SJSA1 (cell line): ENCODE measurements at places on chromosomes 7 and 10.

- H3K4me1 ChIP-seq = peaks cover 20% of the 10 kb centered on the region
- peak overlapping the region; percentile 66 for H3K27ac ChIP-seq
- DNase-seq = peak; percentile 62
These were observed 12.4 kb downstream of the GNAT3 start for GRCh38 chr7:80499350-80499953.

- no peak overlapping the region for H3K27ac ChIP-seq
- no peak for DNase-seq
- no peaks in the 10 kb centered on the region for H3K27me3 ChIP-seq
- H3K4me3 ChIP-seq = no peak overlapping the region
- no peaks in the 10 kb centered on the region for H3K36me3 ChIP-seq
- no peaks in the 10 kb centered on the region for H3K4me1 ChIP-seq
These were observed 20.9 kb downstream of the DNAJB9 start for GRCh38 chr7:108590606-108591005.

DNA sequence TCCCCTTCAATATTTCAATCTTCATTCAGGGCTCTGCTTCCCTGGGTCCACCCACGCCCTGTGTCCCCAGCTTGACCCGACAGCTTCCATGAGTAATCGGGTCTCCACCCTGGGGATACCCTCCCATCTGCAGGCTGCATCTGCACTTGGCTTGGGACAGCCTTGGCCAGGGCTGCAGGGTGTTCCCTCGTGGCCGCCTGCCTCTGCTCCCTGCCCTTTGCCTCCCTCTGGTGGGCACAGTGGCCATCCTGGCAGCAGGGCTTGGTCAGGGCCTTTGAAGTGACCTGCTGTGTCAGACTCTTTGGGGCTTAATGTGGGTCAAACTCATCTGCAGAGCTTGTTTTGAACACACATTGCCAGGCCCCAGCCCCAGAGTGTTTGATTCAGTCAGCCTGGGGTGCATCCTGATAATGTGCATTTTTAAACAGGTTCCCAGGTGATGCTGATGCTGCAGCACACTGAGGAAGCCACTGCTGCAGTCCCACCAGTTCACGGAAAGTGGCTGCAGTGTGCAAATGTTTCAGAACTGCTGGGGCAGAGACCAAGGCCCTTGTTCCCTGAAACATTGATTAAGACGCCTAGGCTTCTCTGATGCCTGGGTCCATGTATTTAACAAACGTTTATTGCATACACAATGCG is 80.7 kb upstream of the SEC61G start:
- DNase-seq = peak; percentile 54
- no peak overlapping the region for H3K27ac ChIP-seq
- no peak overlapping the region for H3K4me3 ChIP-seq
- H3K27me3 ChIP-seq = no peaks in the 10 kb centered on the region
- 0 out of 2 replicates have a peak, but pooled peaks cover 3% of the 10 kb centered on the region for H3K4me1 ChIP-seq

DNA sequence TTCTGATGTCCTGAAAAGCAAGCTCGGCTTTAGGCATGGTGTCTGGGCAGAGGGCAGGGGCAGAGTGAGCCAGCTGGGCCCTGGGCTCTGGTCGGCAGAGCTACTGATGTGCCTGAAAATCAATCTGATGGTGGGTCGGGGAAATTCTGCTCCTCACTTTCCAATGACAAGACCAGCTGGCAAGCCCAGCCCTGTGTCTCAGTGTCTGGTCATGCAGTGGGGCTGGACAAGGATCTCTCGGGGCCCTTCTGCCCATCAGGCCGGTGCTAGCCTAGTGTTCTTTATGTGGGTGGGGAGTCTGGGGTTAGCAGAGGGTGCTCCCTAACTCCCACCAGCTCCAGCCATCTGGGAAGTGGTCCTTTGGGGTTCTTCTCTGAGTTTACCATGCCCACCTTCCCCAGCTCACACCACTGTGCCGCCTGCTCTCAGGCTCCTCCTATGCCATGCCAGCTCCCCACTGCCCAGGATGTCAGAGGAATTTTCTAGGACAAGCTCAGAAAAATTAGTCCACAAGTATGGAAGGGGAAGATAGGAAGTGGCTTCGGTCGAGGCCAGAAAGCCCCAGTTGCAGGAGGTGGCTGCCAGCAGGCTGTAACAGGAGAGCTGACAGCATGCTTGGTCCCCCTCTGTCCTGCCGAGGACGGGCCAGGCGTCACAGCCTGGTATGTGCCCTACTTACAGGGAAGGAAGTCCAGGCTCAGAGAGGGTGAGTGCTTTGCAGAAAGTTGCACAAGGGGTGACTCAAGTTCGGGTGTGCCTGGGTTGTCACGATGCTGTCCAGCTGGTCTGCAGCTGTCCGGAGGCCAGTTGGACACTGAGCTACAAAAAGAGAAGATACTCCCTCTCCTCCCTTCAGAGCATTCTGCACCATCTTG is 135.2 kb downstream of the ADCY1 start:
- H3K27ac ChIP-seq = no peak overlapping the region
- no peak overlapping the region for H3K4me3 ChIP-seq
- peaks cover 10% of the 10 kb centered on the region for H3K27me3 ChIP-seq
- peak; percentile 30 for DNase-seq
- no peaks in the 10 kb centered on the region for H3K36me3 ChIP-seq

- H3K4me1 ChIP-seq = peaks cover 3% of the 10 kb centered on the region; the same call in 1 of the 2 replicates
- H3K27me3 ChIP-seq = peaks cover 51% of the 10 kb centered on the region
- no peak within 1 kb of the TSS for H3K27ac ChIP-seq
These were observed at the start of gene CELF2 for GRCh38 chr10:11017570-11018431. Gene CELF2 (plus strand): TSS chr10:11017872. CDS start chr10:11018090, 218 bp downstream.

GRCh38 chr10:86082556-86082955 is 284.0 kb downstream of the GRID1 start:
- H3K4me3 ChIP-seq = no peak overlapping the region
- DNase-seq = no peak
- no peaks in the 10 kb centered on the region for H3K4me1 ChIP-seq
- H3K27me3 ChIP-seq = no peaks in the 10 kb centered on the region; the same call in 1 of the 2 replicates
- H3K36me3 ChIP-seq = no peaks in the 10 kb centered on the region

GRCh38 chr7:98289333-98289875 is 7.9 kb downstream of the BRI3 start:
- H3K4me3 ChIP-seq = no peak overlapping the region
- H3K27ac ChIP-seq = no peak overlapping the region
- H3K27me3 ChIP-seq = no peaks in the 10 kb centered on the region
- H3K36me3 ChIP-seq = peaks cover 91% of the 10 kb centered on the region
- H3K4me1 ChIP-seq = peaks cover 29% of the 10 kb centered on the region

- peaks cover 41% of the 10 kb centered on the region for H3K36me3 ChIP-seq
- peak; percentile 88 for DNase-seq
These were observed at the start of gene NOM1 for GRCh38 chr7:156949541-156950380. Gene NOM1 (plus strand): TSS chr7:156949712. CDS start chr7:156949738, 26 bp downstream.

DNA sequence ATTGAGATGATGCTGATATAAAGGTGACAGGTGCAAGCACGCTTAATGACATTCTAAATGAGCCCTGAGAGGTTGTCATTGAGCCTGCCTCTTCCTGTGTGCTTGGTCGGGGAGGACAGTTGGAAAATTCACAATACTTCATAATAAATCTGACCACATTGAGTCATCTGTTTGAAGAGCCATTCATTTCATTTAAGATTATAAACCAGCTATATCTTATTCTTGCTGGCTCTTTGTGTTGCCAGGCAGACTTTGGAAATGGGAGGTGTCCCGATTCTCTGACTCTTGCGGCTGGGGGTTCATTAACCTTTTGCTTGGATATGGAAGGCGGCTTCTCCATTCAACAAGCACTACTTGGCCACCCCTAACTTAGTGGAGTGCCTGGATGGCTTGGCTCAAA is 198.2 kb downstream of the FANK1 start:
- no peak overlapping the region for H3K27ac ChIP-seq
- H3K36me3 ChIP-seq = no peaks in the 10 kb centered on the region
- H3K4me3 ChIP-seq = no peak overlapping the region
- peaks cover 41% of the 10 kb centered on the region for H3K4me1 ChIP-seq
- no peaks in the 10 kb centered on the region for H3K27me3 ChIP-seq
- DNase-seq = peak; percentile 29

GRCh38 chr10:89810908-89811525 is 109.6 kb downstream of the KIF20B start:
- H3K27ac ChIP-seq = no peak overlapping the region
- no peak for DNase-seq
- H3K4me3 ChIP-seq = no peak overlapping the region
- no peaks in the 10 kb centered on the region for H3K4me1 ChIP-seq
- H3K27me3 ChIP-seq = peaks cover 6% of the 10 kb centered on the region; the same call in 1 of the 2 replicates

DNA sequence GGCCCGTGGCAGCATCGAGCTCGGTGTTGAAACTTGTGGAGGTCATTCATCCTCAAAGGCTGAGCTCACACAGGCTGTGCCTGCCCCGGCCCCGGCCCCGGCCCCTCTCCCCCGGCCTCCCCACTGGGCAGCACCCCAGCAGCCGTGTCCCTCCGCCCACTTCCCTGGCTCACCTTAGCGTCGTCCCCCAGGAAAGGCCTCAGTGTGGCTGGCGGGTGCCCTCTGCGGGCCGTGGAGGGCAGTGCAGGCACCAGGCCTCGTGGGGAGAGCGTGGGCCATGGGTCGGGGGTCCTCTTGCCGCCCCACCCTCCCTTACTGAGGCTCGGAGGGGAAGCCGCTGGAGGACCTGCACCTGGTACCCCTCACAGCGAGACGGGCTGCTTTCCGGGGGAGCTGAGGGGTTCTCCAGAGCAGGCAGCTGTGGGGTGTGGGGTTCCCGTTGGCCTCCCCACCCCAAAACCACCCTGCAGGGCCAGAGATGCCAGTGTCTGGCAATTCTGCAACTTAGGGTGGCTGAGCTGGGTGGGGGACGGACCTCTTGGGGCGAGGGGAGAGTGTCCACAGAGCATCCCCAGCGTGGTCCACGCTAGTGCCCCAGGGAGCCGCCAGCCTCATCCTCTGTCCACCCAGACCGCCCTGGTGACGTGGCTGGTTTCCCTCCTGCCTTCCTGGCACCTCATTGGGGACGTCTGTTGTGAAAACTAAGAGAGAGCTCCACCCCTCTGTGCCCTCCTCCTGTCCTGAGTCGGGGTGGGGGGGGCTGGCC is 44.2 kb upstream of the DPYSL4 start:
- no peak for DNase-seq
- H3K27me3 ChIP-seq = no peaks in the 10 kb centered on the region
- no peak overlapping the region for H3K4me3 ChIP-seq
- no peak overlapping the region for H3K27ac ChIP-seq
- H3K36me3 ChIP-seq = no peaks in the 10 kb centered on the region

- DNase-seq = no peak
- H3K4me1 ChIP-seq = no peaks in the 10 kb centered on the region
These were observed 38.5 kb downstream of the VIPR2 start for GRCh38 chr7:159105832-159106811.

- H3K27ac ChIP-seq = no peak overlapping the region
- no peaks in the 10 kb centered on the region for H3K4me1 ChIP-seq
- no peaks in the 10 kb centered on the region for H3K36me3 ChIP-seq
- H3K4me3 ChIP-seq = no peak overlapping the region
- no peaks in the 10 kb centered on the region for H3K27me3 ChIP-seq
- peak; percentile 23 for DNase-seq
These were observed 306.7 kb downstream of the CRPPA start for GRCh38 chr7:16114633-16115032.

GRCh38 chr7:76260171-76260703 is 42.2 kb upstream of the HSPB1 start:
- H3K27me3 ChIP-seq = peaks cover 7% of the 10 kb centered on the region
- no peaks in the 10 kb centered on the region for H3K4me1 ChIP-seq
- H3K4me3 ChIP-seq = no peak overlapping the region
- H3K27ac ChIP-seq = no peak overlapping the region

DNA sequence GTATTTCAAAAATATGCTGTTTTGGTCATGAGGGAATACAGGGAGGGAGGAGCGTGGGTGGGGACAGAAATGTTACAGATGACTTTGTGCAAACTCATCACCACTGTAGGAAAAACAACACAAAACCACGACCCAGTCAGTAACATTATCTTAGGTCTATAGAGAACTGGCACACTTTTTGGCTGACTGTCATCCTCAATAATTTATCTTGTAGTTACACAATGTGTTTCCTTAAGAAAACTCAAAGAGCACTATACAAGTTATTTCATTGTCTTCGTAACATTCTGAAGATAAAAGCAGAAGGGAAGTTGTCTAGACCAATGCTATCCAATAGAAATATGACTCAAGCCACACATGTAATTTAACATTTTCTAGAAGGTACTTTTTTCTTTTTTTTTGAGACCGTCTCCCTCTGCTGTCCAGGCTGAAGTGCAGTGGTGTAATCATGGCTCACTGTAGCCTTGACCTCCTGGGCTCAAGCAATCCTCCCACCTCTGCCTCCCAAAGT is 16.9 kb upstream of the CDK14 start:
- DNase-seq = peak; percentile 47
- no peaks in the 10 kb centered on the region for H3K36me3 ChIP-seq
- peaks cover 11% of the 10 kb centered on the region for H3K4me1 ChIP-seq
- H3K27me3 ChIP-seq = no peaks in the 10 kb centered on the region
- H3K4me3 ChIP-seq = no peak overlapping the region
- no peak overlapping the region for H3K27ac ChIP-seq

DNA sequence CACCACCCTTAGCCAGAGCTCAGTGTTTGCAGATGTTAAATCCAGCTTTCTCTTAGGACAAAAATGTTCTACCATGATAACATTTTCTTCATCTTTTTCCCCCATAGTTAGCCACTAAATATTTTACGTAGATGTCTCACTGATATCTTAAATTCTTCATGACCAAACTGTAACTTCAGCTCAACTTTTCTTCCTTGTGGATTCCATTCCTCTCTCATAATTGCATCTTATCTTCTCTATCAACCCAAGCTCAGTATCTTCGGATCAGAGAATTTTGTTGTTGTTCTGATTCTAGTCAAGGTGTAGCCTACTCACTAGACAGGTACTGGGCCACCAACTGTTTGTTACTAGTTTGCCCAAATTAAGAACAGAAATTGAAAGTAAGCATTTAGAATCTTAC is 60.2 kb downstream of the SHOC2 start:
- no peak overlapping the region for H3K4me3 ChIP-seq
- no peak for DNase-seq
- no peaks in the 10 kb centered on the region for H3K27me3 ChIP-seq
- peaks cover 15% of the 10 kb centered on the region for H3K4me1 ChIP-seq
- H3K27ac ChIP-seq = no peak overlapping the region

DNA sequence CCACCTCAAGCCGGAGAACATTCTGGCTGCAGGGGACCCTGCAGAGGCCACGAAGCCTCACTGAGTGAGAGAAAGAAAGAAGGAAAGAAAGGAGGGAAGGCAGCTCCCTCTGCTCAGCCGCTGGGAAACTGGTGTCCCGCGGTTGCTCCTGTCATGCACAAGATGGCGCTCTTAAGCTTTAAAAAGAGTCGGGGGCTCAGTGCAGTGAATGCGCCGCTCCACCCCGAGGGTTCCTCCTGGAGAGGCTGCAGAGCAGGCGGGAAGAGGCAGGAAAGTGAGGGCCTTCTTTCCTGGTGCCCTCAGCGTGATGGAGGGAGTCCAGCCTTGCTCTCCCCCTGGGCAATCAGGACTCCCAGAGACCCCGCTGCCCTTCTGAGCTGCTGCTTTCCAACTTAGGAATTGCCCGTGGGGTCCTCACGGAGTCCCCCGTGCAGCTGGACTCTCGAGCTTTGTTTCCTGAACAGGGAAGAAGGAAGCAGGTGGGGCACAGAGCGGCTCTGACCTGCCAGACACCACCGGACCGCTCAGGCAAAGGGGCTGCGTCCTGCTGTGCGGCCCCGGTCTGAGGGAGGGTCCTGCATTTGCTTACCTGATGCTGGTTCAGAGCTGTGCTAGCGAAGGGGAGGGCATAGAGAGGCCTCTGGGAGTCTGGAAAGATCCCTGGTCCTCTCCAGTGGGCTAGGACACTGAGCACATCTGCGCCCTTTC is 141.9 kb upstream of the MKI67 start:
- no peak overlapping the region for H3K4me3 ChIP-seq
- H3K27ac ChIP-seq = no peak overlapping the region
- no peaks in the 10 kb centered on the region for H3K27me3 ChIP-seq
- H3K4me1 ChIP-seq = no peaks in the 10 kb centered on the region
